Ecto neural progenitor cell (in vitro differentiated cells): ENCODE measurements at places on chromosomes 16 and 17.
A peak's percentile ranks its signal among the peaks of the same experiment; 100 is the strongest.

DNA sequence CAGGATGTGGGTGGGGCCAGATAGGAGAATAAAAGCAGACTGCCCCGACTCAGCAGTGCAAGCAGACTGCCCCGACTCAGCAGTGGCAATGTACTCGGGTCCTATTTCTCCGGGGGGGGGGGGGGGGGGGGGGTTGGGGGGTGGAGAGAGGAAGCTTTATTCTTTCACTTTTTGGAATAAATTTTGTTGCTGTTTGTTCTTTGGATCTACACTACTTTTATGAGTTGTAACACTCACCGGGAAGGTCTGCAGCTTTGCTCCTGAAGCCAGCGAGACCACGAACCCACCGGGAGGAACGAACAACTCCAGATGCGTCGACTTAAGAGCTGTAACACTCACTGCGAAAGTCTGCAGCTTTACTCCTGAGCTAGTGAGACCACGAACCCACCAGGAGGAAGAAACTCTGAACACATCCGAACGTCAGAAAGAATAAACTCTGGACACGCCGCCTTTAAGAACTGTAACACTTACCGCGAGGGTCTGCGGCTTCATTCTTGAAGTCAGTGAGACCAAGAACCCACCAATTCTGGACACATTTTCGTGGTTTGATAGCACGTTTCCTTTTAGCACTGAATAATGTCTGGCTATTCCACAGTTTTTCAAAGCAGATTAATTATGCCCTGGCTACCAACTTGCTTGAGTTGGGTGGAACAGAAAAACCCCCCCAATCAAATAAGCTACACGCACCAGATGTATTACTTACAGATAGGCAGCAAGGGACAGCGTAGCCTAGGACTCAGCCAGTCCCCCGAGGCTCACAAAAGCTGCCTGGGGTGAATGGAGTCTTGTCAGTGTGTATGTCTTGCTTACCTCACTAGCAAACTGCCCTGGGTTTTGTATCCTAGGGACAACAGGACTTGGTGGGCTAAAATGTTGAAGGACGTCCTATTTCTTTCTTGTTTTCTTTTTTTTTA is 11.9 kb downstream of the FZD2 start:
- peak; percentile 64 for DNase-seq

DNA sequence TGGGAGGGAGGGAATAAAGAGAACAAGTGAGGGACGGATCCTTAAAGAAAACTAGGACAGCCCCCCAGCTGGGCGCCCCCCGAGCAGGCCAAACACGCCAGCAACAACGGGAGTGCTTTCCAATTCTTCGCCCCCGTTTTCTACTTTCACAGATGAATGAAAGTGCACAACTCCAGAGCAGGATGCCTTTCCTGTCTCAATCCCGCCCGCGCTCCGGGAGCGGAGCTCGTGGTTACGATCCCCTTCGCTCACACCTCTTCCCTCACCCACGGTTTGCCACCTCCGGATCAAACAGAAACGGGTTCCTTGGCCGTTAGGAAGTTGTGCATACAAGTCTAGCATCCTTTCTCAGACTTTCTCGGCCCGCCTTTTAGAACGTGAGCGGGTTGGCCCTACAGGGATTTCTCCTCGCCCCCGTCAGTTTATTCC is 680 bp downstream of the SKA2 start:
- peak; percentile 80 for DNase-seq

DNA sequence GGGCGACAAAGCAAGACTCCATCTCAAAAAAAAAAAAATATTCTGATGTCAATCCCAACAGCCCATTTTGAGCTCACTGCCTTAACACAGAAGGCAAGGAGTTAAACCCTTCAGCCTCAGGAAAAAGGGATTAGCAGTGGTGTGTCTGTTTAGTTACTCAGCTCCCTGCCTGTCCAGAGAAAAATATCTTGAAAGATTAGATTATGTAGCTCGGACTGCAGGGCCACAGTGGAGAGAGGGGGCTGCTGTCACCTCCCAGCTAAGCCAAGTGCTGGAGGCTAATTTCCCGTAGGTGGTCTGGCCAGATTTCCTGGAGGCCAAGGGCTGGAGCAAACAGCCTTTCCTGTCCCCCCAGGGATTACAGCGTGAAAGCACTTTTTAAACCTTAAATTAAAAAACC is 50.3 kb downstream of the C16orf95 start:
- DNase-seq = no peak

GRCh38 chr16:12896562-12896961 is 4.8 kb upstream of the SHISA9 start:
- no peak for DNase-seq

GRCh38 chr16:11349599-11350276 is 4.5 kb downstream of the RMI2 start:
- no peak for DNase-seq

DNA sequence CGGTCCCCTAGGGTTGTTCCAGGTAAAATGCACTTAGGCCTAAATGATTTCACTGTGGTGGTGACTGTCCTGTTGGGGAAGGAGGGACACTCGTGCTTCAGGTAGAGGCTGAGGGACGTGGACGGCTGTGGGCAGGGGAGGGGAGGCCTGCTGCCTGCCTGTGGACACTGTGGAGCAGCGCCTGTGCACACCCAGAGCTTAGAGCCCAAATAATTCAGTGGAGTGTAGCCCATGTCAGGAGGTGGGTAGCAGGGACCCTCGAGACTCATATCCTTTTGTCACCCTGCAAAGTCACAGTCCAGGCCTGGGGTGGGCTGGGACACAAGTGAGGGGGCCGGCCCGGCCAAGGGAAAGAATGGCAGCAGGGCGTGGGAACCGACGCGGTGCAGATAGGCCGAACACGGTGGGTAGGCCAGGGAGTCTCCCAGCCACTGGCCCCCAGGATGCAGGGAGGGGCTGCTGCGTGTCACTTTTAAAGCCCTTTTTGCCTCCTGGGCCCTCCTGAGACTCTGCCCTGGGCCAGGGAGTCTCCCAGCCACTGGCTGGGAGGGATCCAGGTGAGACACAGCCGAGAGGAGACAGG is 733 bp upstream of the NHERF2 start:
- no peak for DNase-seq

DNA sequence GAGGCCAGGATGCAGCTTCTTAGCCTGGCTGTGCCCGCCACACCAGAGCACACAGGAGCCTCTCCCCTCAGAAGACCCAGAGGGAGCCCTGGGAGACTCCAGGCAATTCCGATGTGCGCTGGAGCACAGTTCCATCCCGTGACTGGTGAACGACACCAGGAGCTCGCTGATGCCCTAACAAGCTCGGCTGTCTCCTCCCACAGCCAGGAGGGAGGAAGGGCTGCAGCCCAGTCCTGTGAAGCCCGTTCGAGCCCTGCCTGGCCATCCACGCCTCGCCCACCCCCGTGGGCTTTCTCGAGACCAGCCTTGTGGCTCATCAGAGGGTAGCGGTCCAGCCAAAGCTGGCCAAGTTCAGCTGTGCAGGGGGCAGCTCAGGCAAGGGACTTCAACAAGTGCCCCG is 21.8 kb upstream of the RASD1 start:
- no peak for DNase-seq

- no peak for DNase-seq
Measured at GRCh38 chr16:12120217-12120981, 143.9 kb downstream of the SNX29 start.

DNA sequence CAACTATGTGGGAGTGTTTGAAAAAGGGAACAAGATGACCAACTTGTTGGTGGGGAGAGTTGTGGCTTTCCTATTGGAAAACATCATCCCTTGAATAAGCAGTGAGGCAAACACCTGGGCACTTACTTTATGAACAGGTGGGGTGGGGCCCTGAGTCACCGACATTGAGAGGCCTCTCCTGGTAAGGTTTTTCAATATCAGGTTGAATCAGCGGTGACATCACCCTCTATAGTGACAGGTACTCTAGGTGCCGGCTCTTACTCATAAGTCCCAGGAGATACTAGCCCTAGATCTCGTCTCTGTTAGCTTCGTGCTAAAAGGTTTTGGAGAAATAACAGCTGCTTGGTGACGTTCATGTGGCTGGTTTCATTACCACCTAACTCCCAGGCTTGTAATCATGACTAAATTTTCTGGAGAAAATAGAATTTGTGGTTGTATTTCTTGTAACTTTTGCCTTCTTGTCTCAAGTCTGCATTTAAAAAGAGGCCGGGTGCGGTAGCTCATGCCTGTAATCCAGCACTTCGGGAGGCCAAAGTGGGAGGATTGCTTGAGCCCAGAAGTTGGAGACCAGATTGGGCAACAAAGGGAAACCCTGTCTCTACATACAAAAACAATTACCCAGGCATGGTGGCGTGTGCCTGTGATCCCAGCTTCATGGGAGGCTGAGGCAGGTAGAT is 19.3 kb downstream of the CDH1 start:
- no peak for DNase-seq

GRCh38 chr16:49593424-49594040 is 219.9 kb downstream of the C16orf78 start:
- DNase-seq = peak; percentile 37

- no peak for DNase-seq
Measured at GRCh38 chr17:51217946-51218345, 41.9 kb downstream of the MBTD1 start.

GRCh38 chr16:10571354-10571753 is 9.0 kb downstream of the EMP2 start:
- no peak for DNase-seq

DNA sequence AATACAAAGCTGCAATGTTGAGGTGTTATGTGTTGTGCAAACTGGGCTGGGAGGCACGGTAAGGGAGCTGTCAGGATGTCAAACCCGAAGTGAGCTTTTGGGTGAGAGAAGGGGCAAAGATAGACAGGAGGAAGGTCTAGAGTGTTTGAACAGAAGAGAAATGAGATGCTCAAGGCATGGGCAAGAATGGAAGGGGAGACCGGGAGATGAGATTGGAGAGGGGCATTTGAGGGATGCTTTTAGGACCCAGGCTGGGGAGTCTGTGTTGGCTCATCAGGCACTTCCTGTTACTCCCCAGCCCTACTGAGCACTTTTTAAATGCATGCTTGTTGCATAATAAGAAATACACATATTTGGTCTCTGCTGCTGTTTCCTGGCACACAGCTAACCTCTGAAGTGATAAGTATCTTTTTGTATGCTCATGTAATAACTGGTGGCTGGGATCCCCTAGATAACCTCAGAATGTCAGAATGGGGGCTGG is 13.7 kb downstream of the UNC45B start:
- DNase-seq = no peak

- DNase-seq = no peak
Measured at GRCh38 chr16:68267612-68268405, 3.5 kb downstream of the SLC7A6 start.

GRCh38 chr17:27856676-27857432 is 36.3 kb downstream of the LYRM9 start:
- DNase-seq = no peak

DNA sequence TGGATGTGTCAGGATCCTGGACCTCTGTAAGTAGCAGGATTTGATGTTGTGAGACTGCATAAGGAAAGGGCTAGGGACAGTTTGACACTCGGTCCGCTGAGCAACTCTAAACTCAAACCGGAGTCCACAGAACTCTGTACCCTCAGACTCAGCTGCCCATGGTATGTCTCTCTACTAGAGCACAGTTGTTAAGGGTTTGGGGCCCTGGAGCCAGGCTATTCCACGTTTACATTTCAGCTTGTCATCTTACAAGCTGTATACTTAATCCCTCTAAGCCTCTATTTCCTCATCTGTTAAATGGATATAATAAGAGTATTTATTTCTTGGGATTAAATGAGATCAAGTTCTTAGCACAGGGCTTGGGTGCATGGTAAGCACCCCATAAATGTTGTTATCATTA is 27.9 kb downstream of the HOXB1 start:
- DNase-seq = no peak

- DNase-seq = no peak
Measured at GRCh38 chr16:67281536-67282446, 2.5 kb downstream of the PLEKHG4 start.

- no peak for DNase-seq
Measured at GRCh38 chr17:47615766-47616424, 33.8 kb upstream of the KPNB1 start.

DNA sequence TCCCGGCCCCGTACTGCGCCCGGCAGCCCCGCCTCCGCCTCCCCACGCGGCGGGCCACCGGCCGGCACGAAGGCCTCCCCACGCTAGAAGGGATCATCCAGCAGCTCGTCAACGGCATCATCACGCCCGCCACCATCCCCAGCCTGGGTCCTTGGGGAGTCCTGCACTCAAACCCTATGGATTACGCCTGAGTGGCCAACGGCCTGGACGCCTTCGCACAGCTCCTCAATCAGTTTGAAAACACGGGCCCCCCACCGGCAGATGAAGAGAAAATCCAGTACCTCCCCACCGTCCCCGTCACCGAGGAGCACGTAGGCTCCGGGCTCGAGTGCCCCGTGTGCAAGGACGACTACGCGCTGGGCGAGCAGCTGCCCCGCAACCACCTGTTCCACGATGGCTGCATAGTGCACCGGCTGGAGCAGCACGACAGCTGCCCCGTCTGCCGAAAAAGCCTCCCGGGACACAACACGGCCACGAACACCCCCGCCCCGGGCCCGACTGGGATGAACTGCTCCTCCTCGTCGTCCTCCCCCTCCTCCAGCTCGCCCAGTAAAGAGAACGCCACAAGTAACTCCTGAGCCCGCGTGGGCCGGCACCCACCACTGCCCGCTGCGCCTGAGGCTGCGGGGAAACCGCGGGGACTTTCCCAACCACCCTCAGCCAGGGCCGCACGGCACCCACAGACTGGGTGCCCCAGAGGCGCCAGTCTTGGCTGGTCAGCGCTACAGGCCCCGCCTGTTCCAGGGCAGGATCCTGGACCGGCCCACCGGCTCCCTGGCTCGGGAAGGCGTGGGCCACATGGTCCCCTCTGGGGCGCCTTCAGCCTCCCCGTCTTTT is 39.0 kb upstream of the AKAP1 start:
- DNase-seq = no peak

- DNase-seq = no peak
Measured at GRCh38 chr16:13333336-13333735, 431.9 kb downstream of the SHISA9 start.

GRCh38 chr17:2975469-2975958 is 87.9 kb downstream of the OR1D5 start:
- peak; percentile 45 for DNase-seq

DNA sequence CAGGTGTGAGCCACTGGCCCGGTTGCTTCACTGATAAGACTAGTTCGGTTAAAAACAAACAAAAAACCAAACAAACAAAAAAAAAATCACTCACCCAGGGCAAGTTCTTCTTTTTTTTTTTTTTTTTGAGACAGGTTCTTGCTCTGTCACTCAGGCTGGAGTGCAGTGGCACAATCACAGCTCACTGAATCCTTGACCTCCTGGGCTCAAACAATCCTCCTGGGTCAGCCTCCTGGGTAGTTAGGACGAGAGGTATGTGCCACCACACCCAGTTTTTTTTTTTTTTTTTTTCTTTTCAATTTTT is 119.5 kb upstream of the CORO6 start:
- DNase-seq = no peak

- DNase-seq = no peak
Measured at GRCh38 chr17:65730711-65731169, 169.3 kb upstream of the AXIN2 start.

- no peak for DNase-seq
Measured at GRCh38 chr17:15931394-15931793, 13.5 kb upstream of the ADORA2B start.
